Renal cortical epithelial cell (primary cell): ENCODE measurements at places on chromosomes 1 and 21.

DNA sequence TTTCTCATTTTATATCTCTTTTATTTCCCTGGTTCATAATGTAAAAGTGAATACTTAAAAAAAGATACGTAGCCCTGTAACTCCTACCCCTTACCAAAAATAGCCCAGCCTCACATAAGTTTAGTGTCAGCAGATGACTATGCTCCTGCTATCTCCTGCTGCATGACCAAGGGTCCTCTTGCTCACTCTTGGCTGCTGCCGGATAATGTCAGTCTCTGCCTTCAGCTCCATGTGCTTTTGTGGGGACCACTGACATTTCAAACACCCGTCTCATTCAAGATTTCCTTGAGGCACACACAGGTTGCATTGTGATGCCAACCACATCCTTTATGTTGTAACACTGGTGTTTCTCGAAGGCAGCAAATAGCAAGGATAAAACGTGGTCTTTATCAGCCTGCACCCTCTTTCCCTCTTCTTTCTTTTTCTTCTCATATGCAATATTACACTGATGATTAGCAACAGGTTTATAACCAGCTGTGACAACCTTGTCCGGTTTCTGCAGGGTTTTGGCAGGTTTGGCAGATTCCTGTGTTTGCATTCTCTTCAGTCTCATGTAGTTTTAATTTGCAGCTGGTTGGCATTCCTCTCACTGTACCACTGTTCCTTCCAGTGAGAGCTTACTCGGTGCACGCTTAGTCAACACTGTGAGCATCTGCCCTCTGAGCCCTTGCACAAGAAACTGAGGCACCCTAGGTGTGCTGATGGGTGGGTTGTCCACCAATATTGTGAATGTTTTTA is 62.2 kb downstream of the ZNF684 start:
- DNase-seq: no peak

- no peak for DNase-seq
These were observed 82.8 kb downstream of the PHTF1 start for GRCh38 chr1:113676524-113676923.

DNA sequence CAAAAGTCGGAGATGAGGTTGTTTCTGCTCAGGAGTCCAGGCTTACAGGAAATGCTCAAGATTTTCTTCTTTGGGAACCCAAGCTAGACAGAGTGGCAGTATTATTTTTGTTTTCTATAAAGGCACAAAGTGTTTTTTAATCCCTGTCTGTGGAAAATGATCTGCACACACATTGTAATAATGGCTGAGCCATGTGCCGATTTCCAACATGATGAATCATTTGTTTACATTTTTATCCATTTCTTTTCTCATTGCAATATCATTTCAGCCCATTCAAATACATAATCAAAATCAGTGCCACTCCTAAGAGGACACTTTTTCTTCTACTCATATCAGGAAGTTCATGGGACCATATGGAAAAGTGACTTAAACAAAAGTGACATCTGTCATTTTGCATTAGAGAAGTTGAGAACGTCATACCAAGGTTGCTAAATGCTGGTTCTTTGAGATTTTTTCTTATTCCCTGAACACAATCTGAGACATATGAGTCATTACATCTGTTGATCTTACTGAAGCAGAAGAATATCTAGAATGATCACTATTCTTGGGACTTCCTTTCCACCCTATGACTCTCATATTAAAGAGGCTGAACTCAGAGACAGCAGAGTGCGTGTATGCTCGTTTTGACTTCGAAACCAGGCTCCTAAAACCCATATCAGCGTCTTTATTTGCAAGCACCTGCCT is 44.9 kb downstream of the ACTA1 start:
- no peak for DNase-seq

DNA sequence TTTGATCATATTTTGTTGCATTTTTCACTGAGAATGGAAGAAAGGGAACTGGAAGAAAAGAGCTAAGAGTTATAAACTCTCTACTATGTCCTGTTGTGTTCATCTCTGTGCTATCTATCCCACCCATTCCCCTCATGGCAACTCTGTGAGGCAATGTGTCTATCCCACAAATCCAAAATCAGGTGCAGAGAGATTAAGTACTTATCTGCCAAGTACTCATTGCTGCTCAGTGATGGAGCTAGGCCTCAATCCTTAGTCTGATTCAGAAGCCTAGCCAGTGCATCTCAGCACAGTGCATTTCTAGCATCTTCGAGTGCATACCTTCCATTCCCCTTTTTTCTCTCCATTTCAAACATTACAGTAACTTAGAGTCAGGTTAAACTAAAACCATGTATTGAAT is 270.6 kb downstream of the TPR start:
- DNase-seq: no peak

- DNase-seq: no peak
These were observed 228.4 kb upstream of the DMRTA2 start for GRCh38 chr1:50651476-50652263.

DNA sequence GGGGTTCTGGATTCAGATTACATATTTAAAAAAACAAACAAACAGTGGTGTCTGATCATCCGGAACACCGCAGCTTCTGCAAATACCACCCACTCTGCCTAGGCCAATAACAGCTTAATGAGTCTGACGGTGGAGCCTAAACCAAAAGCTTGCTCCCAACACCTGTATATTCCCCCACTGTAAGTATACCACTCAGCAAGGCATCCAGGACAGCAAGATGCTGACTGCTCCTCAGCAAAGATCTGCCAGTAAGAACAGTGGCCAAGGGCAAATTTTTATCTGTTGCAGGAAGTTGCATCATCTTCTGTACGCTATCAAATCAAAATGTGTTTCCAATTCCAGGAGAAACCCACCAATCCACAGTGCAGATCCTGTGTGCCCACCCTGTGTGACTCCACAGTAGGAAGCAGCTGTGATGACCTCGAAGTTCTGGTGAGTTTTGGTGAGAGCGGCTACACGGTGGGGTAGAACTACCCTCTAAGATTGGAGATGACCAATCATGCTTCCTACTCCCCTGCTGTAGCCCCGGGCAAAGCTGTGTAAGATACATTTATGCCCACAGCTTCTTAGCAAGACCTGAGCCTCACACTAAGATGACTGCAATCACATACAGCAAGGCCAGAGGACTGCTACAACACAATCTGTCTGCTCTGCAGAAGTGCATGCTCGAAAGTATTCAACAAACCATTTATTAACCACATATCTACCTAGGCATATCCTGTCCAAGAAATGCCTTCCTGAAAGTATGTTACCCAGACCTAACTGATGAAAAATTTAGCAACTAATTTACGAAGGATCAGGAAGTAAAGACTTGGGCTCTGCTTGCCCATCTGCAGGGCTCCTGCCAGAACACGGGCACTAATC is 30.5 kb downstream of the SIPA1L2 start:
- DNase-seq: no peak

DNA sequence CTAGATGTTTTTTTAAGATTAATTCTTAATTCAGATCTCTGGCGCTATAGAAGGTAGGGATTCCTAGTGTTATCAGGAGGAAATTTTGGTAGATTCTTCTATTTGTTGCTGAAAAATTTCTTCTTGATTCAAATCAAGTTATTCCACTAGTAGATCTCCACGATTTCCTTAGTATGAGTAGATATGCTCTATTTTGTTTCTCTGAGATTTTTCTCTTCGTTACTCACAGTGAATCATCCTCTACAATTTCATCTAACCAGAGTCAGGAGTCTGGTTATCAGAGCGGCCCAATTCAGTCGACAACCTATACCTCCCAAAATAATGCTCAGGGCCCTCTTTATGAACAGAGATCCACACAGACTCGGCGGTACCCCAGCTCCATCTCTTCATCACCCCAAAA is 18.8 kb upstream of the HAX1 start:
- DNase-seq: no peak

DNA sequence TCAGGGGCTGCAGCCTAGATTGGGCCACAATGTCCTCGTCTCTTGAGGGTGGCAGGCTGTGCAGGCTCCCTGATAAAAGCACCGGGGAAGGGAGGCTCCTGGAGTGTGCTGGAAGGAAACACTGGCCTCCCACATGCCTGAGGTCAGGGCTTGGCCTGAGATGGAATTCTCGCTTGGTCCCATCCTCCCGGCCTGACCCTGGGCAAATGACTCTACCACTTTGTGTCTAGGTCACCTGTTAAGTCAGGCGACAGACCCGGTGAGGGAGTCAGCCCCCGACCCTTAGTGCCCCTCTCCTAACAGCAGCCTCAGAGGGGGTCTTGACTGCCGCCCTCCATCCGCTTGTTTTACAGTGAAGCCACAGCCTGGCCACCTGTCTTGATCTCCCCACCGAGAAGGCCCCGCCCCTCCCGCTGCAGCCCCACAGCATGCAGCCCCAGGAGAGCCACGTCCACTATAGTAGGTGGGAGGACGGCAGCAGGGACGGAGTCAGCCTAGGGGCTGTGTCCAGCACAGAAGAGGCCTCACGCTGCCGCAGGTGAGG is 2.5 kb downstream of the SMIM1 start:
- DNase-seq: peak; percentile 17

GRCh38 chr1:235952950-235953615 is 86.4 kb upstream of the LYST start:
- peak; percentile 66 for DNase-seq

- DNase-seq: no peak
These were observed 170.8 kb upstream of the SAMSN1 start for GRCh38 chr21:14716761-14717396.

- no peak for DNase-seq
These were observed 1.5 kb downstream of the ZNF691 start for GRCh38 chr1:42847721-42848460.

GRCh38 chr1:240739139-240739538 is 127.2 kb upstream of the GREM2 start:
- DNase-seq: no peak

- no peak for DNase-seq
These were observed 4.1 kb downstream of the ARMH1 start for GRCh38 chr1:44678626-44679025.

GRCh38 chr1:29197590-29197924 is 15.9 kb upstream of the SRSF4 start:
- peak; percentile 63 for DNase-seq

- no peak for DNase-seq
These were observed 33.2 kb downstream of the SLC45A1 start for GRCh38 chr1:8350914-8351684.

GRCh38 chr21:28133116-28133515 is 859.6 kb downstream of the LTN1 start:
- DNase-seq: no peak

GRCh38 chr1:24526940-24527542 is 24.4 kb downstream of the RCAN3 start:
- no peak for DNase-seq

DNA sequence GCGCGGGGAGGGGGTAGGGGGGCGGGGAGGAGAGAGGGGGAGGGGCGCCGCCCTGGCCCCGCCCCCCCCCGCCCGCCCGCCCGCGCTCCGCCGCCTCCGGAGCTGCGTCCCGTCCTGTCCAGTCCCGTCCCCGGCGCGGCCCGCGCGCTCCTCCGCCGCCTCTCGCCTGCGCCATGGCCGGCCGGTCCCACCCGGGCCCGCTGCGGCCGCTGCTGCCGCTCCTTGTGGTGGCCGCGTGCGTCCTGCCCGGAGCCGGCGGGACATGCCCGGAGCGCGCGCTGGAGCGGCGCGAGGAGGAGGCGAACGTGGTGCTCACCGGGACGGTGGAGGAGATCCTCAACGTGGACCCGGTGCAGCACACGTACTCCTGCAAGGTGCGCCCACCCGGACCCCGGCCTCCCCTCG is at the start of gene AGRN:
Gene AGRN (plus strand): TSS at position 121 of the 405 bp plus-strand sequence. CDS start 53 bp downstream, at position 174.
- DNase-seq: no peak

DNA sequence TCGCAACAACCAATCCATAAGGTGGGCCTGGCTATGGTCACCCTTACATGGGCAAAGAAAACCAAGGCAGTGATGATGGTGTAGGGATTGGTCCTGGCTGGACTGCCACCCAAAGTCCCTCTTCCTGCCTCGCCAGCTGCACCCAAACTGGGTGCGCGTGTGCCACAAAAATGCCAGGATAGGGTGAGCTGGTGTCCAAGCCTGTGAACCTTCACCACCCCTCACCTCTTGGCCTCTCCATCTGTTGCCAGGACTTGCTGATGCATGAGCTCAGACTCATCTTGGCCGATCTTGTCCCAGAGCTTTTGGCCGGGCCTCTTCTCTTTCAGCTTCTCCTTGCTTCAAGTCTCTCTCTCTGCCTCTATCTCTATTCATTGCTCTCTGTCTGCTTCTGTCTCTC is 41.8 kb downstream of the FOXD2 start:
- DNase-seq: no peak

DNA sequence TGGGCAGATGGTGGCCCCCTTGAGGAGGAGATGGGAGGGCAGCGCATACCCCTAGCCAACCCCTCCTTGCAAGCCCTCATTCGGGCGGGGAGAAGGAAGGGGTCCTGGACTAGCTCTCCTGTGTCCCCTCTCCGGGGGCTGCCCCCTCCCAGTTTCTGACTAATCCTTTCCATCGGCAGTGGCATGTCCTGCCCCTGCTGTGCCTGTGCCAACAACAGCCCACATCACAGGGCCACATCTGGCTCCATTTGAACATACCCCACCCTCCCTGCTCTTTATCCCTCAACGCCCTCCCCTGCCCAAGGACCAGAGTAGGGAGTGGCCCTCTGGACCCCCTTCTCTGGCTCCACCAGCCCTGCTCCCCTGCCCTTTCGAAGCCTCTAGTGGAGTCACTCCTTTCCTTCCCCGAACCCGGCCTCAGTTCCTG is 11.0 kb upstream of the LMNA start:
- DNase-seq: no peak

DNA sequence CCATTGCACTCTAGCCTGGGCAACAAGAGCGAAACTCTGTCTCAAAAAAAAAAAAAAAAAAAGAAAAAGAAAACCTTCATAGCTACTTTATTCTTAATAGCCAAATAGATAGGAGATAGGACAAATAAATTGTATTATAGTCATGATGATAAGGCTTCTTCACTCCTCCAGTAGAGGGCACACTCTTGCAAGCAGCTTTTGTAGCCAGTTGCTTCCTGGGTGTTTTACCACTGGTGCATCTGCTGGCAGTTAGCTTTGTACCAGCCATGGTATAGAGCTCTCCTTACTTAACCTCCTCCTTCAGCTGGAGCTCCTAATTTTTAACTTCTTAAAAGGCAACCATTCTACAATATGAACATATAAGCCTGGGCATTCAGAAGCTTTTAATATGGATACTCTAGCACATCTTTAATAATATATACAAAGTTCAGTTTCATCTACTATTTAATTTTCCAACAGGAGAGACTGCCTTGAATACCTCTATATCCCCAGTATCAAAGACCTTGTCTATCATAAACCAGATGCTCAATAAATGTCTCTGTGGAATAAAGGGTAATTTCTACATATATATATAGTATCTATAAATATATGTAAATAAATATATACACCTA is 35.8 kb downstream of the EVI5 start:
- DNase-seq: peak; percentile 69

DNA sequence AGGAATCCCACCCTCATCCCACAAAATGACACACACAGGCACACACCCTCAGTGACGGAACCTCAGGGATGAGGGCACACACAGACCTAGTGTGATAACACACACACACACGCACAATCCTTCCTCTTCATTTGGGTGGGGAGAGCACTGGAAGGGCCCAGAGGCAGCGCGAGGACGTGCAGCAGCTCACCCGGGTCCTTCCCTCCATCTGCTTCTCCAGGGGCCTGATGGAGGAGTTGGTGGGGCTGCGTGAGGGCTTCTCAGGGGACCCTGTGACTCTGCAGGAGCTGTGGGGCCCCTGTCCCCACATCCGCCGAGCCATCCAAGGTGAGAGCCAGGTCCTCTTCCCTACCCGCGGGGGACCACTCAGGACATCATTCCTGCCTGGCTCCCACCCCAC is 557 bp downstream of the CLCNKA start:
- DNase-seq: no peak

- no peak for DNase-seq
These were observed 140.2 kb upstream of the KCNJ6 start for GRCh38 chr21:38056481-38056880.

- no peak for DNase-seq
These were observed 1.3 kb upstream of the ZBTB7B start for GRCh38 chr1:155001425-155001674.

GRCh38 chr21:37536616-37537278 is 170.2 kb downstream of the DYRK1A start:
- no peak for DNase-seq
